GM12891 (cell line): ENCODE measurements at places on chromosomes 13 and 19.

DNA sequence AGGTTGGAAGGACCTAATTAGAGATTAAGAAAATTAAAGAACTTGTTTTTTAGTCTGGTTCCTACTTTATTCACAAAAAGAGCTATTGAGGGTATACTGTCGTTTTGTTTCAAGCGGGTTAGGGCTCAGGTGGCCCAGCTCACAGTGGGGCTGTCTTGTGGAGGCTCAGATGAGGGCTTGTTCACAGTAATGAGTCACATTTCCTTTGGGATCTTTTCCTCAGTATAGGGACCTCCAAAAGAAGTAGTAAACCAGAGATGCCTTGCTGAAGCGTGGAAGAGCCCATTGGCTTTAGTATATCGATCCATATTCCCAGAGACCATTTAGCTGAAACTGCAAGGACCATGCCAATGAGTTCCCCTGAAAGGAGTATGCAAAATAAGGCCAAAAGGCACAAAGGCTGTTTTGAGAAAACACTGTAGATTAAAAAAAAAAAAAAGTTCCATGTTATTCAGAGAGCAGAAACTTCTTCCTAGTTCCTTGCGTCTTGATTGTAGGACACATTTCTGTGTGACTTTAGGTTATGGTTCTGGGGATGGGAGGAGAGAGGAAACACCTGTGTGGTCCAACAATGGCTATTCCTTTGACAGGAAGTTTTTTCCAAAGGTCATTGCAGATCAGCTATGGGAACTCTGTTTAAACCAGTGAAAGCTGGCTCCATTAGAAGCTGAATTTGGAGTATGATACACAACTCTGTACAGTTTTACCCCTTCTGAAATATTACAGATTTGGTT lies 32.8 kb upstream of the GPI start:
- no peak for DNase-seq

GRCh38 chr19:2037651-2038255 lies 13.3 kb downstream of the MKNK2 start:
- DNase-seq, result no peak

DNA sequence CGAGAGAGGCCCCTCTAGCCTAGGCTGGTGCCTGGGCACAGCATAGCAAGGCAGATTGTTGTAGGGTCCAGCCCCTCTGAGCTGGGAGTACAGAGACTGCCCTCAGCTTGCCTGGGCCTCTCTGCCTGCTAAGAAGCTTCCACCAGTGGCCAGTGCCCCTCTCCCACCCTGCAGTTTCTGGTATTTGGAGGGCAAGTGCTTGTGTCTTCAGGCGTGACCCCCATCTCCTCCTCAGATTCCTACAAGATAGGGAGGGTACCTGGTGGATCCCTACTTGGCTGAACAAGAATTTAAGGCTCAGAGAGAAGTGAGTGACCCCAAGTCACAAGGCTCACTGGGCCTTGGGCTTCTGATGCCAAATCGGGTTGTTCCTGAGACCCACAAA lies 152.7 kb downstream of the URI1 start:
- DNase-seq, result no peak

GRCh38 chr19:7636691-7637373 lies at the start of gene STXBP2:
TSS of gene STXBP2 (plus strand) at chr19:7637110. CDS start at chr19:7637150, 40 bp downstream.
- DNase-seq, result peak; percentile 100

- no peak for DNase-seq
Measured at GRCh38 chr13:59120297-59120843, 1043.4 kb downstream of the DIAPH3 start.
